ENCODE measurements at places on chromosomes 4 and X. TPM values are rescaled to one million over a fixed set of nuclear protein-coding genes. Genes with fewer than 3 reads are reported as not detected.

Gene VSIG4
- not detected for total RNA-seq

- peak; percentile 7 for DNase-seq
Observed at GRCh38 chrX:50691820-50692219, 122.2 kb downstream of the SHROOM4 start.

DNA sequence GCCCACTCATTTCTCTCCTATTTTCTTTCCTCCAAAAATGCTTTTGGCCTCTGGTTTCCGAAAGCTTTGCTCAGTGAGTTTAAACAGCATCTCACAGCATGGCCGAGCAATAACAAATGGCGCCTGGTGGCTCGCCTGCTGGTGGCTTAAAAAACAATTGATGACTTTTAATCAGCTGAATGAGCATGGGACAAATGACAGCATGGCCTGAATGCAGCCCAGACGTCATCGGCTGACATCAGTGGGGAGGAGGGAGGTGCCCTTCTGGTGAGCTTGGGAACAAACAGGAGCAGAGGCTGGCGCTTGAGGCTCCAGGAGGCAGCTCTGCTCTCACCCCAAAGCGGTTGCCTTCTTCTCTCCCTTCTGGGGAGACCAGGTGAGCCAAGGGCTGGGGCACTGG, 286.4 kb downstream of the BCOR start:
- DNase-seq = no peak

Gene DCAF12L2
- total RNA-seq = not detected

DNA sequence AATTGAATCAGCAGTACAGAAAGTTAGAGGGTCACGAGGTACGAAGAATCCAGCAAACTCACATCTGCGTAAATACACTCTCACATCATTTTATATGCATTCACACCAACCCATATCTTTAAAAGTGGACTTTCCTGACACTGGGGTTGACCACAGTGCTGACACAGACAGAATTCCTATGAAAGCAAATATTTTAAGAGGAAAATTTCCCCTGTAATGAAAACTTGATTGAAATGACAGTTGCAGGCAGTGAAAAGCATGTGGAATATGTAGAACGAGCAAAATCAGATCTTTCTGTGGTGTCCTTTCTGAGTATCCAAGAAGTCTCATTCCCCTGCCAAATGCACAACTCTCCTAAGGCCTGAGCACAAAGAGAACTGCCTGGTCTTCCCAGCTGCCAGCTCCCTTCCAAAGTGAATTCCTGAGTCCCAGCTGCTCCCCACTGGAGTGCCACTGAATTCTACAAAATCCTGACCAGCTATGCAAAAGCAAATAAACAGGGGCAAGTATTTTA, 50.5 kb upstream of the FAM9C start:
- DNase-seq = no peak

- no peak for DNase-seq
Observed at GRCh38 chr4:158604369-158604768, 67.3 kb downstream of the C4orf46 start.

- no peak for DNase-seq
Observed at GRCh38 chr4:11487139-11487538, 58.4 kb upstream of the HS3ST1 start.

Gene ART3
- total RNA-seq = 0.36 TPM

- DNase-seq = no peak
Observed at GRCh38 chrX:24796204-24796603, 102.5 kb downstream of the POLA1 start.

GRCh38 chr4:154822775-154823174, 41.7 kb downstream of the RBM46 start:
- DNase-seq = no peak

Gene MAGEA11
- not detected for total RNA-seq

GRCh38 chr4:39291686-39292085, 74.5 kb downstream of the RFC1 start:
- no peak for DNase-seq

Gene DOCK11
- 50.4 TPM for total RNA-seq

GRCh38 chr4:174669270-174669669, 147.0 kb upstream of the HPGD start:
- DNase-seq = no peak

DNA sequence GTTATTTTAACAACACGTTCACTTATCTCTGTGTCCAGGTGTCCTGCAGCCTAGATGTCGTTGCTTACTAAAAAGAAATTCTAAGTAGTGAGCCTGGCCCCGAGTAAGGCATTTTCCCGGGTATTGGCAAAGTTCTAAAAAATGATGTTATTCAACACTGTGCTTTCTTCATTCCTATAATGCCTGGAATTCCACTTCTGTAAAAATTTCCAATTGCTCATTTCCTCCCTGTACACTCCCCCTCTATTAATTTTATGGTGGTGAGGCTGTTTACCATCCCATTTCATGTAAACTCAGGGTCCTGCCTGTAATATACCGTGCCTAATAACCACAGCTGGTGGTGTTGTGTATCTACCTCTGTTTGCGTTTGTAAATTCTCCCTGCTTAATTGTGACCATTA, 14.2 kb downstream of the BST1 start:
- no peak for DNase-seq

GRCh38 chrX:122835886-122836285, 348.2 kb upstream of the GRIA3 start:
- DNase-seq = no peak

DNA sequence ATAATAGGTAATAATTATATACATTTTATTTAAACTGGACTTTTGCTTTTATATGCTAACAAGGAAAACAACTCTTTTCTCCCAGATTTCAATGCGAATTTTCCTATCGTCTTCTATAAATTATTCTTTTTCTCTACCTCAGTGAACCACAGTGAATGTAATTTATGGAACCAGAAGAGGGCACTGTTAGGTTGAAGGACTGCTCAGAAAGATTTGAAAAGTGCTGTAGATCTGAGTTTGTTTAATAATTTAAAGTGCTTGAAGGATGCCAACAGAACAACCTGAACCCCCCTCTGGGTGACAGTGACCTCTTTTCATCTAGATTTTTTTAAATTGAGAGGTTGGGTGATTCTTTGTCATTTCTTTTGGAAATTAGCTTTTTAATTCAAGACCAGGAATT, 54.9 kb downstream of the PHOX2B start:
- DNase-seq = no peak

GRCh38 chr4:147599769-147600168, 17.4 kb upstream of the TMEM184C start:
- DNase-seq = no peak

DNA sequence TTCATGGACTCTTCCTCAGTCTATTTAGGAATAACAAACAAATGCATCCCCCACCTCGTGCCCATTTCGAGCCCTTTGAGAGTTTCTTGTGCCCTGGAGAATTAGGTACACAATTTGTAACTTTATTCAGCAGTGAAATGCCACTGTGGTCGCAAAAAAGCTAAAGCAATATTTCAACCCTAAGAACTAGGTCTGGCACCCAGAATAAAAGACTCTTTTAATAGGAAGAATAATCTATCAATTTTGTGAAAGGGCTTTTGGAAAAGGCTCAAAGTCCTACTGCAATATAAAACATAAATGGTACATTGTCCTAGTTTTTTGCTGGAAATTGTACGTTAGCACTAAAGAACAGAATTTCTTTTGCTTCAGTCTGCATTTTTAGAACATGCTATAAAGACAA, 304.6 kb upstream of the TENM3 start:
- DNase-seq = no peak

GRCh38 chr4:27702730-27703431, 842.2 kb downstream of the STIM2 start:
- DNase-seq = no peak

DNA sequence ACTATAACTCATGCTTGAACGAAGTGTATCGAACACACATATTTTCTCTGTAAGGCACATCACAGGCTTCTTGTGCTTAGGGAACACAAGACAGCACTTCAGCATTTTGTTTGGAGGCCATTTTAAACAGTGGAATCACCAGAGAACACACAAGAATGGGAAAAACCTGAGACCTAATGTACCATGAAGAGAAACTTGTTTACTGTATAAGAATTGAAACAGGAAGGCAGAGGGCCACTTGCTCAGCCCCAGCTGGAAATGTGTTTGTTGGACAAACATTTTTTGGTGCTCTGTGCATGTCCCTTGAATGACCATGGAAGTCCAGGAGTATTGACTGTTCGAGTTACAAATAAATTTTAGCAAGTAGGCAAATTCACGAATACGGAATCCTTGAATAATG, 47.5 kb downstream of the RAPGEF2 start:
- DNase-seq = no peak

GRCh38 chr4:65917486-65917885, 247.2 kb upstream of the EPHA5 start:
- DNase-seq = no peak

Gene LAMP2
- 38.7 TPM for total RNA-seq

Data from activated CD4-positive, alpha-beta memory T cell treated with anti-CD3 and anti-CD28 coated beads for 36 hours (primary cell).